ENCODE measurements at places on chromosomes 3 and 15. TPM values are rescaled to one million over a fixed set of nuclear protein-coding genes. Genes with fewer than 3 reads are reported as not detected.

- H3K4me3 ChIP-seq: peak overlapping the region; percentile 98
- no peak for DNase-seq
- H3K27ac ChIP-seq: peak overlapping the region; percentile 99
Measured at GRCh38 chr3:49019941-49020329, 1.6 kb upstream of the DALRD3 start.

The GOLGA6L26 gene
- total RNA-seq: not detected

- no peaks in the 10 kb centered on the region for H3K27me3 ChIP-seq
- H3K36me3 ChIP-seq: no peaks in the 10 kb centered on the region
- H3K4me3 ChIP-seq: no peak overlapping the region
- H3K4me1 ChIP-seq: no peaks in the 10 kb centered on the region
Measured at GRCh38 chr3:23402728-23403492, 199.8 kb downstream of the UBE2E2 start.

DNA sequence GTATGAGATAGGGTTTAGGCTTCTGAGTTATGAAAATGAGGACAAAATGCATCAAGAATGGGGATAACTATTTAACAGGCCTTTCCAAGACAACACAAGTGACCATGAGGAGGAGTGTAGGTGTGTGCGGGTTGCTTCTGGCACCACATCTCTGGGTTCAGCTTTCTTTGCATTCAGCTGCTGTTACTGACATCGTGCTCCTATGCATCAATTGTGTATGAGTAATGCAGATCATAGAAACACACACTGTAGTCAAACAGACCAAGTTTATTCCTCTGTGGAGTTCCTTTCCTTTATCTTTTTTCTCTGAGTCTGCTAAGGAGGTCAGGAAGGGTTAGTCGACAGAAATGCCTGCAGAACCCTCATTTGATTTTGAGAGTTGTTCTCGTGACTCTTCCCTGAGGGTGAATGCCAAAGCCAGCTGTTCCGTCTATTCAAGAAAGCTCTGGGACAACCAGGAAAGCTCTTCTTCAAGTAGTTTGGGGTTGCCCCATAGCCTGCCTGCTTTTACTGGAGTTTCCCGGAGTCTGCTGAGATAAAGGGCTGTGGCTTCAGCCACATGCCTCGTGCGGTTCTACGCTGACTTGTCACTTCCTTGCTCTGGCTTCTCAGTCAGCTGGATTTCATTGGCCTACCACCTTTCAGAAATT is 136.7 kb upstream of the TLE3 start:
- no peak overlapping the region for H3K27ac ChIP-seq
- DNase-seq: no peak
- no peaks in the 10 kb centered on the region for H3K27me3 ChIP-seq
- no peak overlapping the region for H3K4me3 ChIP-seq

The NR1I2 gene
- total RNA-seq: 0.07 TPM

The GOLGA8A gene
- 37.2 TPM for total RNA-seq

DNA sequence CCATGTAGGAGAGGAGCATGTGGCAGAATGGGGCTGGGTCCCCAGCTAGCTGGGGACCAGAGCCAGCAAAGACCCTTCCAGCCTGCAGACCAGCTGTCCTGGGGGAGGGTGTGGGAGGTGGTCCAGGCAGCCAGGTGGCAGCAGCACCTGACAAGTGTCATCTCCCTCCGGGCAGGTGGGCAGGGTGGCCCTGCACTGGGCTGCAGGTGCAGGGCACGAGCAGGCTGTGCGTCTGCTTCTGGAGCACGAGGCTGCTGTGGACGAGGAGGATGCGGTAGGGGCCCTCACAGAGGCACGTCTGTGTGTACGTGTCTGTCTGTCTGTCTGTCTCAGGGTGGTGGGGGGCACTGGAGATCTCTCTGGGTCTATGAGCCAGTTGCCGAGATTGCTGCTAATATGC is 5.5 kb downstream of the ANKDD1A start:
- DNase-seq: no peak
- peaks cover 2% of the 10 kb centered on the region for H3K4me1 ChIP-seq
- no peak overlapping the region for H3K27ac ChIP-seq
- H3K36me3 ChIP-seq: no peaks in the 10 kb centered on the region
- H3K4me3 ChIP-seq: no peak overlapping the region

DNA sequence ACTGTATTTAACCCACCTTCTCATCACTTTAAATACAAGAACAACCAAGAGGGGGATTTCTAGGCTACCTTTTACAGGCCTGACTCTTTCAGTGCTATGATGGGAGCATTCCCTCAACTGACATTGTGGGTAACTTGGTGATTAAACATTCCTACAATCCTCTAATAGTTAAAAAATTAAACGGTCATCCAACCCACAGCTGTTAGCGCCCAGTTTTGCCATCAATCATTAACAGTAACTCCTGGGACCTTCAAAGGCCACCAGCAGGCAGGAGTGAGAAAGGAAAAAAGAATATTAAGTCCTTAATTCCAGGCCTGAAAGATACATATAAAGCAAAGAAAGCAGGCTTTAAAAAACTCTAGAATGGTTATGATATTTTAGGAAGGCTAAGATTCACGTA is 512.1 kb downstream of the MAGI1 start:
- no peaks in the 10 kb centered on the region for H3K4me1 ChIP-seq
- H3K27me3 ChIP-seq: no peaks in the 10 kb centered on the region
- no peak overlapping the region for H3K27ac ChIP-seq

- peaks cover 7% of the 10 kb centered on the region for H3K4me1 ChIP-seq
- H3K27me3 ChIP-seq: no peaks in the 10 kb centered on the region
- no peaks in the 10 kb centered on the region for H3K36me3 ChIP-seq
- no peak for DNase-seq
Measured at GRCh38 chr15:41401904-41402267, 410 bp downstream of the NDUFAF1 start.

- no peaks in the 10 kb centered on the region for H3K4me1 ChIP-seq
- no peak for DNase-seq
- no peak overlapping the region for H3K4me3 ChIP-seq
- no peak overlapping the region for H3K27ac ChIP-seq
Measured at GRCh38 chr3:9826815-9827573, 16.8 kb downstream of the RPUSD3 start.

GRCh38 chr3:31615071-31615875 is 82.5 kb downstream of the STT3B start:
- H3K36me3 ChIP-seq: peaks cover 5% of the 10 kb centered on the region
- H3K27ac ChIP-seq: no peak overlapping the region
- H3K27me3 ChIP-seq: no peaks in the 10 kb centered on the region
- DNase-seq: no peak

GRCh38 chr3:58973796-58974195 is 76.0 kb downstream of the CFAP20DC start:
- no peaks in the 10 kb centered on the region for H3K36me3 ChIP-seq
- no peaks in the 10 kb centered on the region for H3K4me1 ChIP-seq
- H3K4me3 ChIP-seq: no peak overlapping the region

DNA sequence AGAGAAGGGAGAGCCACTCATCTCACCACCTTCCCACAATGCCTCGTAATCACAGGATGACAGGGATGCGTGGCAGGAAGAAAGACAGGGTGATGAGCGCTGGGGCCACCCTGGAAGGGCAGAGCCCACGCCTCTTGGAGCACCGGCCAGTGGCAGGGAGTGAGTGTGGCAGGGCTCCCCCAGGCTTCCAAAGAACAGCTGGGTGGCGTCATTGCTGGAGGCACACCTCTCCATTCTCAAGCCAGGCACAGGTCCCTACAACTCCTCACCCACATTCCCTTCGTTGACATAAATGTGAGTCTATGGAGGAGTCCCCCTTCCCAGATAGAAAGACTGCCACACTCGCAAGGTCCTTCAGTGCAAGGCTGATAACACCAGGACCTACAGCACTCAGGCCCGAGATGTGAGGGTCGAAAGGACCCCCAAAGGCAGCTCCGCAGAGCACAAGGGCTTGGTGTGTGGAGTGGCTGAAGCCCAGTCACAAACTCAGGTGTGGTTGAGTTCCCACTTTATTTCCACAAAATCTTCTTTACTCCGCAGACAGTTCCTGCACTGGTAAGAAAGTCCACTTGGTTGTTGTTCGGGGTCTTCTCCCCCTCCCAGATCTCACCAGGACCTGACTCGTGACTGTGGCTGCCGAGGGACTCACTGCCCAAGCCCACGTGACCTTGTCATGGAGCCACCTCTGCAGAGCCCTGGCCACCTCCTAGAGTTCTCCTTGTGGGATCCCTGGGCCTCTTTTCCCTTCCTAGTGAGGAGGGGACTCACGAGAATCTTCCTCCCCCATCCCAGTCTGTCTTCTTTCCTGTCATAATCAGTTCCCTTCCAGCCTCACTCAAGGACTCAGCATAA is 22.4 kb upstream of the CORO2B start:
- no peak overlapping the region for H3K4me3 ChIP-seq
- no peaks in the 10 kb centered on the region for H3K4me1 ChIP-seq
- no peaks in the 10 kb centered on the region for H3K36me3 ChIP-seq
- H3K27ac ChIP-seq: no peak overlapping the region
- no peaks in the 10 kb centered on the region for H3K27me3 ChIP-seq
- no peak for DNase-seq

The RNF7 gene
- total RNA-seq: 82.3 TPM

DNA sequence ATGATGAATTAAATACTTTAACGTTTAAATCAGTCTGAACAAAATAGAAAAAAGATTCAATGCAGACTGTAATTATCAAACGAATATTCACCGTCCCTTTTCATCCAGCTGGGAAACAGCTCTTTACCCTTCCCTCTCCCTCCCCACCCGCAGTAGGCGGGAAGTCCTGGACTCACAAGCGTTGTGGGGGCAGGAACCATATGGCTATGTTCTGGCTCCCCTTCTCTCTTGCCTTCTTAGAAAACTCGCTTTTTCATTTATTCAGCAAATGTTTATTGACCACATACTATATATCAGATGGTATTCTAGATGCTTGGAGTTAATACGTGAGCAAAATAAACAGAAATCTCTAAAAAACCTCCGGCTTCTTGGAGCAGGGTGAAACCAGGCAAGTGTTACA is 715 bp upstream of the SCAPER start:
- H3K27me3 ChIP-seq: no peaks in the 10 kb centered on the region
- H3K4me1 ChIP-seq: peaks cover 23% of the 10 kb centered on the region
- DNase-seq: no peak
- H3K27ac ChIP-seq: no peak overlapping the region
- H3K36me3 ChIP-seq: no peaks in the 10 kb centered on the region

DNA sequence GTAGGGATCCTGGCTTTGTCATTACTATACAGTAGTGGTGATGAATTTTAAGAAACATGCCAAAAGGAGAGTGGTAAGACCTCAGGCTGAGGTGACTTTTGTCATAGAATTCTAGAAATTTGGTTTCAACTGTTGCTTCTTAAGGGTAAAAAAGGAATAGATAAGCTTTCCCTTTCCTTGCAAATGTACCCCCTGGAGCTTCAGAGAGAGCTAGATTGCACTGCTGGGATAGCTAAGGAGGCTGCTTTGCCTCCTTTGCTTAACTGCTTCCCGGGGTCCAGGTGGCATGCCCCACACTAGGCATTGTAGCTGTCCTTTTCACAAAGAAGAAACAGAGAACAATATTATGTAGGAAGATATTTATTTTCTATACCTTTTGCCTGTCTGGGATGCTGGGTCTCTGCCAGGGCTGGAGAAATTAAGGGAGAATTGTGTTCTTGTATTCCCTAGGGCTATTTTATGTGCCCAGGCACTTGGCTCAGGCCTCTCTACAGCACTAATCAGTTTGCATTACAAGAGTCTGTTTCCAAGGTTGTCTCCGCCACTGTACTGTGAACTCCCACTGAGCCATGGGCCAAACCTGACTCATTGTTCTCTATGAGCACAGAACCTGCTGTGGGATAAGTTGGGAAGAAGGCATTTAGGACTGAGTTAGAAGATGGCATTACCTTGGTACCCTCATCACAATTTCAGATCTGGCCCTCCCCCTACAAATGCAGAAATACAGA is 460.0 kb downstream of the PDCD6IP start:
- peaks cover 3% of the 10 kb centered on the region for H3K27me3 ChIP-seq
- no peak overlapping the region for H3K27ac ChIP-seq
- H3K36me3 ChIP-seq: no peaks in the 10 kb centered on the region
- DNase-seq: no peak
- no peaks in the 10 kb centered on the region for H3K4me1 ChIP-seq

The RLBP1 gene
- 0.12 TPM for total RNA-seq

The SHC4 gene
- 0.44 TPM for total RNA-seq

The KNG1 gene
- total RNA-seq: 0.25 TPM

The GOLGA8M gene
- 0.44 TPM for total RNA-seq

DNA sequence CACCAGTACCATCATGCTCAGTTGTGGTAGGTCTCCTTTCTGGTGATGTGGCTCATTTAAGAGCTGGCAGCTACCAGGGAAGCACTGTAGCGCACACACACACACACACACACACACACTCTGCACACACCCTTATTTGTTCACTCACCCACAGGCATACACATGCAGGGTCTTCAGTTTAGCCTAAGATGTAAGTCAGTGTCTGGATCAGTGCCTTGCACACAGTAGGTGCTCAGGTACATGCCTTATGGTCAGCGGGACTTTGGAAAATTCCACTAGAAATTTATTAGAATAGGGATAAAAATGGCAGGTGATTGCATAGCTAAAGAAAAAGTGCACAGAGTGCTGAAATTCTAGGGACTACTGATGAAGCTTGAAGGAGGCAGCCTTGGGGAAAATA is 23.6 kb downstream of the XYLB start:
- no peak for DNase-seq
- H3K27me3 ChIP-seq: no peaks in the 10 kb centered on the region
- H3K4me1 ChIP-seq: no peaks in the 10 kb centered on the region
- no peak overlapping the region for H3K4me3 ChIP-seq
- H3K36me3 ChIP-seq: peaks cover 30% of the 10 kb centered on the region

- no peak for DNase-seq
- H3K4me3 ChIP-seq: no peak overlapping the region
- no peaks in the 10 kb centered on the region for H3K27me3 ChIP-seq
- H3K27ac ChIP-seq: no peak overlapping the region
Measured at GRCh38 chr3:31449318-31449717, 83.4 kb upstream of the STT3B start.

The CILP gene
- total RNA-seq: not detected

DNA sequence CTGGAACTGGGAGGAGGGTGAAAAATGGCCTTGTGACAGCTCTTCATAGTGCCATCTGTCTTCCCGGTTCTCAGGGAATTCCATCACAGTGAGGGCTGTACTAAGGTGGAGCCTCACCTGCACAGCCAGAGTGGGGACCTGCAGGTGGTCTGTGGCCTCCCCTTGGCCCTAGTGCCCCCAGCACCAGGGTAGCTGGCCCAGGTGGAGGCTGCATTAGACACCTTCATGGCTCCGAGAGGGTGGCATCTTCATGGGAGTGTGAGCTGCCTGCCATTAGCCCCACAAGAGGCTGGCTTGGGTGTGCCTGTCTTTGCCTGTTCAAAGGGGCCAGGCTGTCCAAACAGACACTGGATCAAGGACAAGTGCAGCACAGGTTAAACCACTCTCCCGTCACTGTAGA is 95.5 kb upstream of the PRR23E start:
- no peak overlapping the region for H3K27ac ChIP-seq
- H3K4me1 ChIP-seq: no peaks in the 10 kb centered on the region
- no peaks in the 10 kb centered on the region for H3K27me3 ChIP-seq
- DNase-seq: no peak
- H3K36me3 ChIP-seq: no peaks in the 10 kb centered on the region
- H3K4me3 ChIP-seq: no peak overlapping the region

DNA sequence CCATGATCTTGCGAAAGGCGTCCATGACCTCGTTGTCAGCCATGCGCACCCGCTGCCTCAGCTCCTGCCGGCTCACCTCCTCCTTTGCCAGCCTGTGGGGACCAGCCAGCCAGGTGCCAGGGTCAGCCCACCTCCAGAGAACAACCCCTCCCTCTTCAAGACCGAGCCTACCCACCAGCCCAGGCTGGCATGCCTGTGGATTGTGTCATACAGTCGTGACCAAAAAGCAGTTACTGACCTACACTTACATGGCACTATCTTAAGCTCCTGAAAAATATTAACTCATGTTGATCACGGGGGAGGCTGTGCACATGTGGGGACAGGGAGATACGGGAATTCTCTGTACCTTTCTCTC is 10.7 kb upstream of the CAMK1 start:
- no peak overlapping the region for H3K4me3 ChIP-seq
- H3K27me3 ChIP-seq: no peaks in the 10 kb centered on the region
- DNase-seq: no peak

The TMEM40 gene
- 12.3 TPM for total RNA-seq

Data from HCT116 (cell line).